ENCODE measurements at places on chromosomes 12 and 14.
A peak's percentile ranks its signal among the peaks of the same experiment; 100 is the strongest.

GRCh38 chr12:12721176-12721751 lies 4.1 kb downstream of the CDKN1B start:
- DNase-seq, result peak; percentile 27

- no peak for DNase-seq
Measured at GRCh38 chr12:99686142-99686541, 38.6 kb downstream of the GARIN6 start.

- no peak for DNase-seq
Measured at GRCh38 chr12:810671-811415, 58.5 kb downstream of the WNK1 start.

GRCh38 chr14:83289896-83290295 lies 1756.2 kb upstream of the SEL1L start:
- DNase-seq, result no peak

GRCh38 chr12:27464220-27464554 lies 17.7 kb downstream of the SMCO2 start:
- DNase-seq, result peak; percentile 87

DNA sequence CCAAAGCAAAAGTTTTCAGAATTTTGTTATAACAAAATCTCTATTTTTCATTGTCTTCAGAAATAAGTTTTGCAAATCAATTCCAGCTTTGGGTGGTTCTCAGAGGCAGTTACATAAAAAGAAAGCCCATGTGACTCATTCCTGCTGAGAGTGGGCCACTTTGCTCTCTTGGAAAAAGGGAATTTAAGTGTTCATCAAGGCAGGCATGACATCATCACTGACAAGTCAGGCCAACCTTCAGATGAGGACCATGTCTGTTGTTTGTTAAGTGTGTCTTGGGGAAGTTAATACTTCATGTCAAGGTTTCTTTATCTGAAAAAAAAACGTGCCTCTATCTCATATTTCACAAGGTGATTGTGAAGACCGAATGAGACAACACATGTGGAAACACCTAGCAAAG lies 519.8 kb upstream of the TMPO start:
- no peak for DNase-seq

DNA sequence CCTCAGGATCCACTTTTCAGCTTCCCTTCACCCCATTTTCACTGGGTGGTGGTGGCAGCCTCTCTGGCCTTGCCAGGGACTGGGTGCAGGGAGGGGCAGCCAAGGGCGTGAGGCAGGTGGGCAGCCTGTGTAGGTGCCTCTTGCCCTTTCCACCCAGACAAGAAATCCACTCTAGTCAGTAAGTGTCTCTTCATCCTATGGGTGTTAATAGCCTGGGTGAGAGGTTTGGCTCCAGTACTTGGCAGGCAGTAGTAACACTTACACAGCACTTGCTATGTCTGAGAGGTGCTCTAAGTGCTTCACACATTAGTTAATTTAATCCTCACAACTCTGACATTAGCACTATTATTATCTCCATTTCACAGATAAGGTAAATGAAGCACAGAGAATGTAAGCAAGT lies 171.9 kb downstream of the EMP1 start:
- no peak for DNase-seq

DNA sequence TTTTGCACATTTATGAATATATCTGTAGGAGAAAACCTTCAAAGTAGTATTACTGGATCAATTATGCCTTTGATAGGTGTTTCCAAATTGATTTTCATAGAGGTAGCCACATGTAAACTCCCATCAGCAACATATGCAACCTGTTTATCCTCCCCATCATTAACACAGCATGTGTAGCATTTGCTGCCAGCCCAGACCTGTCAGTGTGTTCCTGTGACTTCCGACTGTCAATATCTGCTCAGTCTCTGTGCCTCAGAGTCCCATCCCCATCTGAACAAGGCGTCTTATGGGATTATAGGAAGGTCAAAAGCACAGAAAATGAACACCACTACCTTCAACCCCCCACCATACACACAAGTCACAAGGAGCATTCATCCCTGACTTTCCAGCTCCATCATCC lies 9.5 kb upstream of the CAPRIN2 start:
- DNase-seq, result no peak

- peak; percentile 75 for DNase-seq
Measured at GRCh38 chr12:6613015-6613775, 6.0 kb upstream of the CHD4 start.

DNA sequence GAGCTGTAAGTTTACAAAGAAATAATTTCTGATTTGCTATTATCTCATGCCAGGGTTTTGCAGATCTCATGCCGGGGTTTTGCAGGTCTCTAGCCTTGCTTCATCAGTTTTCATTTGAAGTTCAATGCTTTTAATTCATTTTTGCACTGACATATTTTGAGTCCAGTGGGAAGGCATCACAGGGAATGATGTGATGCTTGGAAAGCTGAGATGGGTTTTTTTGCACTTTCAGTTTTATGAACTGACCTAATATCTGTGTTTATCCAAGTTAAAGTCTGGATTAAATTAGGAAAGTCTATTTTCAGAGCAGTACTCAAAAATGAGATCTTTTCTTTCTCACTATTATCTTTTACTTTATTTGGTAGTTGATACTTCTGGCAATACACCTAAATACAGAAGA lies 23.6 kb upstream of the REP15 start:
- peak; percentile 37 for DNase-seq

- peak; percentile 2 for DNase-seq
Measured at GRCh38 chr14:43539210-43539609, 967.9 kb downstream of the FSCB start.

GRCh38 chr12:80860206-80860605 lies 77.5 kb downstream of the LIN7A start:
- no peak for DNase-seq
